ENCODE measurements at places on chromosomes 16 and 17.

DNA sequence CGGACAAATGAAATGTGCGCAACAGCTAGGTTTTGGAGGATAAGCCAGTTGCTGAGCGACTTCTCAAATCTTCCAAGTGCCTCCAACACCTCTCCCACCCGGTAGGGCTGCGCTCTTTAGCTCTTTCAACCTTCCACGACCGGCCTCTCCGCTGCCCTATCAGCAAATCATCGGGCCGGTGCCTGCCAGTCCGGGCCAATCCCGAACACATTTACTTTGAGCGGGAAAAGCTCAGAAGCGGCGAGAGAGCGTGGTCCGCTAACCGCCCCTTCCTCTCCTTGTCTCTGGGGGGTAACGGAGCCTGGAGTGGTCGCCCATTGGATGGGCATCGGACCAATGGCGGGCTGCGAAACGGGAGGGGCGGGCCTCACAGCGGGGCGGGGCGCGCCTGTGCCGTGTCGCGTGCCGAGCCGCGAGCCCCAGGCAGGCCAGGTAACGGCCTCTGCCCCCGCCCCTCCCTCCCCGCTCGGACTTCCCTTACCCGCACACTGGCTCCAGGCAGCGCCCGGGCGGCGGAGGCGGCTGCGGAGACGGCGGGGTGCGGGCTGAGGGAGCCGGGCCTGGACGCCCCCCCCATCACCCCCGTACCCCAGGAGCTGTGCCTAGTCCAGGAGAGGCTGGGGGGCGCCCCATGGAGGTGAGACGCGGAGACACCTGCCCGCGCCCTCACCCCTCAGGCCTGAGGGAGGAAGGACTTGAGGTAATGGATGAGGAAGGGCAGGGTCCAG lies at the start of gene MEIOC:
Gene MEIOC, plus strand, starts transcription at position 486 of the 728 bp plus-strand sequence. Its CDS starts 146 bp downstream, at position 632.
- DNase-seq: peak; percentile 60

DNA sequence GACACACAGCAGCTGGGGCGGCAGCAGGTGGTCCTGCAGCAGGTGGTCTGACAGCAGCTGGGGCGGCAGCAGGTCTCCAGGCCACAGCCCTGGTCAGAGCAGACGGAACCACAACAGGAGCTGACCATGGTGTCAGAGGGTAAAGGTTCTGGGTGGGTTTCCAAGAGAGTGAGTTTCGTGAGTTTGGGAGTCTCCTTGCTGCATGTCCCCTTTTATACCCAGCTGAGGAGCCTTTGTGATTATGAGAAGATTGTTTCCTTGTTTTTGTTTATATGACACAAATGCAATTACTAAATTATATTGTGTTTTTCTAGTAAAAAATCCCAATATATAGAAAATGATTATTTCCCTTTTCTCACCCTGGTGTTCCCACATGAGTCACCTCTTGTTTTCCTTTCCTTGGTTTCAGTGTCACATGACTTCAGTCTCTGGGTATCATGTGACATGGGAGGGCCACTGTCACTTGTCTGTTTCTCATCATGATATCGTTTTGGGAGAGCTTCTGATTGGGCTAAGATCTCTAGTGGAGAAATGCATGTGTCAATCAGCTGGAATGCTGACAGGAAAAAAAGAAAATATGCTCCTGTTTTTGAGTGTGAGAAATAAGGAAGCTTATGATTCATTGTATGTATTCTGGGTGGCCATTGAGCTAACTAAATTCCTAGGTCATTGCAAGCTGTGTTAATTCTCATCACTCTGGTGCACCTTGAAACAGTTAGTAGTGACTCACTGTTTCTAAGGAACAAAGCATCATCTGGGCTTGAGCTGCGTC lies at the start of gene KRTAP4-6:
Gene KRTAP4-6, minus strand, starts transcription at position 185 of the 772 bp plus-strand sequence. Its CDS starts 57 bp downstream, at position 128.
- DNase-seq: no peak

DNA sequence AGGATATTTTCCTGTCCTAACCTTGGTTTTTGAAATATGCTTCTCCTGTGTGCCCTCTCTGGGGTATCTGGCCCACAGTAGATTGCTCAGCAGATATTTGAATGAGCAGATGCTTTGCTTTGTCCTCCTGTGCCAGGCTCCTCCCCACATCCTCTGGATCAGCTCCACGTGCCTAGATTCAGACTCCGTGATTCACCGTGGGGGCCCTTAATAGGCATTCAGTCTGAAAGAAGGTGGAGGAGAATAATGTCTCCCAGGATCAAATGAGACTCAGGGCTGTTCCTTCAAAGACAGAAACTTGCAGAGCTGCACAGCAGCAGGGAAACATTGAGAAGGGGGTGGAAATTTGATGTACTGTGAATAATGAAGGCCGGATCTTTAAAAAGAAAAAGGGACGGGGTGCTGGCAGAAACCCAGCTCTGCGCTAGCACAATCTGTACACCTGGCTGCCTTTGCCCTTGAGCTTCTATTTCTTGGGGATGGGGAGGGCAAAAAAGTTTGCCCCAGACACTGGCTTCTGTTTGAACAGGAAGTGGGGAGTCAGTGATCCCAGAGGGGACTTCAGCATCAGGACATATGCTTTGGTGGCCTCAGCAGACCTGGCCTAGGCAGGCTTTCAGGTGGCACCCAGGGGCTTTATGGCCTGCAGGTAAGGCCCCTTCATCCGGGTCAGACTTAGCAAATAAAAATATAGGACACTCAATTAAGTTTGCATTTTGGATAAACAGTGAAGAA lies 15.9 kb upstream of the SLC12A3 start:
- no peak for DNase-seq

DNA sequence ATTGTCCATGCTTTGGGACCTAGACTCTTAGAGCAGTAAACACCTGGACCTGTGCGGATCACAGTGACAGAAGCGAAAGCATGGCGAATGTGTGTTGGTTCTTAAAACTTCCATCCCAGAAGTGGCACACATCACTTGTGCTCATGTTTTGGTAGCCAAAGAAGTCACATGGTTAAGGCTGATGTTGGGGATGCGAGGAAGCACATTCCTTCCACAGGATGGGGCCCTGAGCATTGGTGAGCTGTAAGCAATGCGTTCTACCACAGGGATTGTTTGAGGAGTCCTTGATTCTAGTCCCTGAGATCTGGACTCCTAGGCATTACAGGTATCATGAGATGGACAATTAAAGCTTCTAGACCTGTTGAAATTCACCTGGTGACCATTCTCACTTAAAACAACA lies 375.9 kb downstream of the UTP18 start:
- no peak for DNase-seq
